Activated T-cell treated with anti-CD3 and anti-CD28 coated beads, Interleukin-2, amount 50 U/mL, for 72 hours (primary cell): ENCODE measurements at places on chromosomes 12 and 14. TPM values are rescaled to one million over a fixed set of nuclear protein-coding genes. Genes with fewer than 3 reads are reported as not detected.

GRCh38 chr12:128807161-128807724 is 16.5 kb downstream of the SLC15A4 start:
- no peak overlapping the region for H3K27ac ChIP-seq
- H3K4me3 ChIP-seq, result no peak overlapping the region
- H3K4me1 ChIP-seq, result peaks cover 29% of the 10 kb centered on the region
- no peaks in the 10 kb centered on the region for H3K27me3 ChIP-seq
- peaks cover 14% of the 10 kb centered on the region for H3K36me3 ChIP-seq
- no peak for DNase-seq

GRCh38 chr12:102883204-102883799 is 33.7 kb downstream of the PAH start:
- peaks cover 16% of the 10 kb centered on the region for H3K27me3 ChIP-seq
- H3K27ac ChIP-seq, result no peak overlapping the region
- no peaks in the 10 kb centered on the region for H3K36me3 ChIP-seq

GRCh38 chr12:76952995-76953394 is 74.2 kb upstream of the CSRP2 start:
- H3K27ac ChIP-seq, result no peak overlapping the region
- H3K27me3 ChIP-seq, result peaks cover 10% of the 10 kb centered on the region
- H3K4me3 ChIP-seq, result no peak overlapping the region

CBLN3 gene
- 15.7 TPM for total RNA-seq
